Stimulated activated CD4-positive, alpha-beta T cell treated with anti-CD3 and anti-CD28 coated beads, Interleukin-1b, Interleukin-23, amount 100 ng/mL, for 1 hour (primary cell): ENCODE measurements at places on chromosomes 1 and 21.
A peak's percentile ranks its signal among the peaks of the same experiment; 100 is the strongest.

DNA sequence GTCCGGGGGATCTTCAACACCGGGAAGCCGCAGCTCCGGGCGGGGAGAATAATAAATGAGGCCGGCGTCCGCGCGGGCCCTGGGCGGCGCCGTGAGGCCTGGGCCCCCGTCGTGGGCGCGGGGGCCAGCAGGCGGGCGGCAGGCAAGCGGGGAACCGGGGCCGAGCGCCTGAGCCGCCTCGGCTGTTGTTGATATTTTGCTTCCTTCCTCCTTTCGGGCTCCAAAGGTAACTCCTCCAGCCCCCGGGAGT lies at the start of gene MEF2D:
Gene MEF2D, minus strand, starts transcription at position 233 of the 250 bp plus-strand sequence. CDS start 17,483 bp downstream, outside the sequence.
- no peak for DNase-seq

- no peak for DNase-seq
Measured at GRCh38 chr1:62962901-62963776, 179.2 kb downstream of the ATG4C start.

DNA sequence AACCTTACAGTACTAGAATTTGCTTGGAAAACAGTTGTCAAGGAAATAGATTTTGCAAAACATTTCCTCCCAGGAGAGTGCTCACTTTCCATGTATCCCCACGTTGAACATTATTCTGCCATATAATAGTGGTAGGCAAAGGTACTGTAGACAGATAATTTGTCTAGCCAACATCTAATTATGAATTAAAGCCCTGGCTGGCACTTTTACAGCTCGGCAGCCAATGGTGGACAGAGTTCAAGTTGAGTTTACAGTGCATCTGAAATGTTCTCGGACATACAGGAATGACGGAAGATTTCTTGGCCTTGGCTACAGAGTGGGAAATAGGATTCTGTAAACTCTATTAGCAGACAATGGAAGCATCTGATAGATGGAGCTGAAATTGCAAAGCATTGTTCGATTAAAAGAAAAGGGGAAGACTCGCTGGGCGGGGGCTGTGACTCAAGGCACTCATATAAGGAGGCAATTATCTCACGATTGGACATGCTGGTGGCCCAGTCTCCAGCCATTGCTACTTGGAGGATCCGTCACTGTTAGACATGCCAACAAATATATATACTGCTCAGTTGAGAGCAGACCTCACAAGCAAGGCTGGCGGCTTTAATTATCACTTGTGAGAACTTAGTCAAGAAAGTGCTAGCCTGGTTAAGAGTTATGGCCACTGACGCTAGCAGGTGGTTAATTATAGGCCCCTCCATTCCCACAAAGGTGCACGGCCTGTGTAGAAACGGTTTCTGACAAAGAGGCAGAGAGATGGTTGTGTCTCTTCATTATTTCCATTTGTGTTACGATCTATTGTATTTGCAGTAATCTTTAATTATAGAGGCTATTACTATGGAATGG lies 48.0 kb downstream of the MAN1C1 start:
- no peak for DNase-seq

DNA sequence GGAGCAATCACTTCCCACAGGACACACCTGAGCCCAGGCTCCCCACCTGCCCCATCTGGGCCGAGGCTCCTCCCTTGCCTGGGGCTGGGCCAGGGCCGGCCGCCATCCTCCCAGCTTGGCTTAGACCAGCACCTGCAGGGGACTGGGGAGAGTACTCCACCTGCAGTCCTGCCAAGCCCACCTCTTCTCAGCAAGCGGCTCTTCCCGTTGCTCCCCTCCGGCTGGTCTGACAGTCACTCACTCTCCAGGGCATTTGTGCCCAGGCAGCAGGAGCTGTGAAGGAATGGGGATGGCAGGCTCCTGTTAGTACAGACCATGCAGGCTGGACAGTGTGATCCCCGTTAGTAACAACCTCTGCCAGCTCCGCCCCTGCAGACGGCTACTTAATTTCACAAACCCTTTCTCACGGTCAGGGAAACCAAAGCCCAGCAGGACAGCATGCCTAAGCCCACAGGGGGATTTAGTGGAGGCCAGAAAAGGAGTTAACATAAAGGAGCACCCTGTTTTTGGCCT lies at the start of gene FYB2:
Gene FYB2, minus strand, starts transcription at position 18 of the 513 bp plus-strand sequence. CDS start 114 bp downstream, outside the sequence.
- no peak for DNase-seq

- DNase-seq = no peak
Measured at GRCh38 chr1:155175281-155175926, 1.8 kb downstream of the TRIM46 start.

- DNase-seq = no peak
Measured at GRCh38 chr1:232816324-232816723, 11.1 kb downstream of the MAP10 start.

- DNase-seq = no peak
Measured at GRCh38 chr21:44405948-44406872, 49.1 kb upstream of the LRRC3 start.

DNA sequence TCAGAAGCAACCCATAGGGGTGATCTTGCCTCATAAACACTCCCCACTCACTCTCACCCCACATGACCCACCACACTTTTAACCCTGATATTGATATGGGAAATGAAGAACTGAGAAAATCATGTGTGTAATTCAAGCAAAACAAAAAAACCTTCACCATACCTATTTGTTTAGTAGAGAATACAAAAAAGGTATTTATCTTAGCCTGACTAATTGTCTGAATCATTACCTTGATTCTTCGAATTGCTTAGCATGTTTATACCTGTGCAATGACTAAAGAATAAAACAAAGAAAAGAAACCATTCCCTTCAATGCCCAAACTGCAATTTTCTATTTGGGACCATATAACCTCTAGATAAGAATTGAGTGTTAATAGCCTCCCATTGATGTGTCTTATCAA lies 1.8 kb downstream of the CLDN17 start:
- no peak for DNase-seq

DNA sequence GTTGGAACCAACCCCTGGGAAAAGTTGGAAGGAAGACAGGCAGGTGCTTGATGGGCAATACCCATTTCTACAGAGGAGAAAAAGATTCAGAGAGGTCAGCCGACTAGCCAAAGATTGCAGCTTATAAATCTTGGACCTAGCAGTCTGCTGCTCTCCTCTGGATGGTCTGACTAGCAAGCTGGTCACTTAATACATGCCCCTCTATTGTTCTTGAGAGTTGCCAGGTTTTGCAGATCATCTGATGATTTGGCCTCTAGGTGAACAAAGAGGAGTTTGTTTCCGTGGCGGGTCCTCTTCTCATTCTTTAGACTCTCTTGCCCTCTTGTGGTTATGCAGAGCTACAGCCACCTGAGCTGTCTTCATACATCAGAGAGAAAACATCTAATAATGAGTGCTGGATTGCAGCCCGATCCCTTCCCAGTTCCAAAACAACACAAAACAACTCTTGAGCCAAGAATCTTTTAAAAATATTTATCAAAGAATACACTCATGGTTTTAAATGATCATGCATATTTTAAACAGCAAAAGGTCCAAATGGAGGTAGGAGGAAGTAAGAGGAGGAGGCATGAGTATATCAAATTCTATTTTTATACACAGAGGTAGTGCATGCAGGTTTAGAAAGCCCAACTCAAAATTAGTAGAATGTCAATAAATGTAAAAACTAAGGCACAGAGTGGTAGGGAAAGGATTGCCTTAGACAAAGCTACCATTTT lies 115.7 kb downstream of the SLC30A10 start:
- no peak for DNase-seq

GRCh38 chr1:51234721-51235425 lies 1.2 kb upstream of the RNF11 start:
- peak; percentile 8 for DNase-seq

DNA sequence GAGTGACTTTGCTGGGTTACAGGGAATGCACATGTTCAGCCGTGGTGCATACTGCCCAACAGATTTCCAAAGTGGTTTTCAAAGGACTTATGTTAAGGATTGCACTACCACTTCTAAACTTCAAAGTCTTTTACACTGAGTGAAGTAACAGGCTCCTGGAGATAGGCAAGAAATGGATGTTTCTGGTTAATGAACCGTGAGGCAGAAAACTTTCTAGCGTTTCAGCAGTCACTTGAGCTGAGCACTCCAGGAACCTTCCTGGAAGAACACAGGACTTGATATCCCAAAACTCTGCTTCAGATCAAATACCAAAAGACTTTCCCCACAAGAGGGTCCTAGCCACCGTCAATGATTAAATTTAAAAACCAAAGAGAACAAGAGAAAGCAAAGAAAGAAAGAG lies 74.3 kb upstream of the ATP1A1 start:
- no peak for DNase-seq

- peak; percentile 32 for DNase-seq
Measured at GRCh38 chr1:234597894-234598293, 12.1 kb downstream of the IRF2BP2 start.

GRCh38 chr1:62424411-62424810 lies 12.4 kb upstream of the USP1 start:
- DNase-seq = no peak

GRCh38 chr1:226606311-226607267 lies 58.0 kb downstream of the STUM start:
- DNase-seq = no peak

GRCh38 chr1:159891275-159892157 lies 8.4 kb downstream of the CFAP45 start:
- DNase-seq = peak; percentile 48

GRCh38 chr1:151187205-151187604 lies 2.8 kb downstream of the VPS72 start:
- DNase-seq = no peak

DNA sequence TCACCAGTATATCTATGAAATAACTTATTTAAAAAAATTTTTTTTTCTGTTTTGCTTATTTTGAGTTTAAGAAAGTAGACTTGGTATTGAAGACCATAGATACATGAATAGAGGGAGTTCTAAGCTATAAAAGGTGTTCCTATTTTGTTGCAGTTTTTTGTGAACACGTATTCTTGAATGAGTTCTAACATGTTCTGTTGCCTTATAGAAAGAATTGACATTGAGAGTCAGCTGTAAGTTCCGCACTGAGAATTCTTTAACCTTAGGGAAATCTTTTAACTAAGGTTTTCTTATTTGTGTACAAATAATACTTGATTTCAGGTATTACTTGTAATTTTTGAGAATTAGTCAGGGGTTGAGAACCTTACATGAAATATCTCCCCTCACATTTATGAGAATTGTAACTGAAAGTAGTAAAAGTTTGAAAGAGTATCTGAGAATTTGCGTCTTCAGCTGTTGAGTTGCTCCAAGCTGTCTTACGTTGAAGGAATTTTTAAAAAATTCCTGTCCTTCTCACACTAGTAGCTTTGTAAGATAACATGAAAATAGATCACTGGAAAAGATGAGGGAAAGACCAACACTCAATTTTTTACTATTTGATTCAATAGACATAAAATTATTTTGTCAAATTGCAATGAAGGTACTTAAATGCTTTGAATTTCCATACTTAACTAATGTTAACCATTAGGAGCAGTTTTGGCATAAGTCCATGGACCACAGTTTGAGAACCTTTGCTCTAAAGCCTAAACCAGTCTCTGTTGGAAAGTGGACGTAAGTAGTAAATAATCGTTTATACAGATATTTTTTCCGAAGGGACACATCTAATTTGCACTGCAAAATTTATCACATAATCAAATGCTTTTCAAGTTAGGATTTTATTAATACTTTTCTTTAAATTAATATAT lies 3.8 kb downstream of the DR1 start:
- no peak for DNase-seq

DNA sequence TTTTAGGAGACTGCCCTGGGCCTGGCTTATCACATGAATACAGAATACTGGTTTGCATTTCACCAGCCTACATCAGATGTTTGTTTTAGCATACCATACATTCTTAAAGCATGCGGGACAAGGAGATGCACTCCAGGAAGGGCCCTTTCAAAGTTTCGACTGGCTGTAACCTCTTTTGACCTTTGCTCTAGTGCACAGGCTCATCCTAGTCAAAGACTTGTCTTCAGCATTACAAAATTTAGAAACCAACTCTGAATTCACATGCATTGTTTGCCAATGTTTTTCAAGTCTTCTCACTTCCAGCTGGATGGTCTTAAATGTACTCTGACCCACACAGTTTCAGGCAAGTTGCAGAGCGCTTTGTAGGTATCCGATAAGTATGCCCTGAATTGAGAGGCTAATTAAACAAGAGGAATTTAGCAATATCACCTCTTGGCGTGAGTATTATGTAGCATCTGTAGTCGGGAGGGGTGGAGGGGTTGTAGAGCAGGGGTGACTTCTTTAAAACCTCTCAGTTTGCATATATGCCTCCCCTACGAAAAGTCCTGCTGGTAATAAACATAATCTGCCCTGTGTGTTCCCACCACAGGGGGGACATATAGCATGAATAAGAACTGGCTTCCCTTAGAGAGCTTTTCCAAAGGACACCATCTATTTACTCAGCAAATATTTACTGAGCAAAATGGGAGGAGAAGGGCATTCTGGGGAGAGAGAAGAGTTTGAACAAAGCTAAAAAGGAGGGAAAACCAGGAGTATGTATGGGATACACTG lies 24.4 kb upstream of the AHCYL1 start:
- DNase-seq = no peak

- no peak for DNase-seq
Measured at GRCh38 chr21:33968995-33969348, 53.4 kb upstream of the ATP5PO start.

DNA sequence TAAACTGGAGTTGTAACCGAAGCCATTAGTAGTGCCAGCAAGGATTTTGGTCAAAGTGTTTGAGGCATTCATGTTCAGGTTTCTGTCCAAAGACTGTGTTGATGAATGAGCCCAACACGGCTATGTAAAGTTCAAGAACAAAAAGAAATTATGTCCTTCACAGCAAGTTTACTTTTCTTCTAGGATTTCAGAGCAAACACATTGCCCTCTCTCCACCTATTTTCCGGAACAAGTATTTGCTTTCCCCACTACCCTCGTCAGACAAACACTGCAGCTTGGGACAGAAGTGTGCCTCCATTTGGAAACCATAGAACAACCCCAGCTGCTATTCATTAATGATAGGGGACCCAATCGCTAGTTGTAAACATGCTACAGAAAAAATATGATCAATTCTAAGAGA lies 151.4 kb upstream of the C1orf105 start:
- DNase-seq = no peak

- DNase-seq = no peak
Measured at GRCh38 chr1:83897516-83897915, 101.4 kb downstream of the TTLL7 start.

- DNase-seq = no peak
Measured at GRCh38 chr1:29033829-29034466, 89.8 kb downstream of the TMEM200B start.

DNA sequence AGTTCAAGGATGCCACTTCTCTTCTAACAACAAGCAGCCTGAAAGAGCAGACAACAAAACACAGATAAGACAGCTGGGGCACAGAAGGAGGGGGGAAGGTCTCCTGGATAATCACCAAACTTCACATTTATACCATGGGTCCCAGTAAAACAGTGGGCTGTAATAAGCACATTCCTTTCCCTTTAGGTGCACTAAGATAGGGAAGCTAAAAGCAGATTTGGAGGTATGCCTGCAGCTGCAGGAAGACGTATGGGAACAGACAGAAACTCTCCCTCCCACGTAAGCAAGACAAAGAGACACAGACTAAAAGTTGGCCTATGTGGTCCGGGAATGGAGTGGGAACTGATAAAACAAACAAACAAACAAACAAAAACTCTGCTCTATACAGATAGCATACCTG lies 612.1 kb downstream of the MRPL39 start:
- no peak for DNase-seq

GRCh38 chr1:63878932-63879331 lies 105.1 kb downstream of the ROR1 start:
- DNase-seq = no peak

GRCh38 chr1:167446966-167447365 lies 71.4 kb downstream of the CD247 start:
- no peak for DNase-seq
